ENCODE measurements at places on chromosomes 12 and 14.

- no peak for DNase-seq
These were observed 30.4 kb downstream of the MMAB start for GRCh38 chr12:109542876-109543275.

DNA sequence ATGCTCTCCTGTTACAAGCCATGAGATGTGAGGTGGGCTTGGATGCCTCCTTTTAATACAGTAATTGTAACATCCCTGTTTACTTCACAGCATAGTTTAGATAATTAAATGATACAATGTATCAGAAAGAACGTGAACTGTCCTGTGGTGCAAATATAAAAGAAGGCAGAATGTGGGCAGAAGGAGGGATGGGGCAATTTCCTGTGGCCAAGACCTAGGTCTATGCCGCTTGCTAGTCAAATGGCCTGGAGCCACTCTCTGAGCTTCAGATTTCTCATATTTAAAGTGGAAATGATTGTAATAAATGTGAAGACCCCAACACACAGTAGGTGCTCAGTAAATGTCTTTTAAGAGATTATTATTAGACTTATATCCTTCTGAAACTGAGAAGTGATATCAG, 24.0 kb upstream of the EVL start:
- DNase-seq, result no peak

GRCh38 chr14:54342806-54343205, 54.0 kb upstream of the CDKN3 start:
- no peak for DNase-seq

- DNase-seq, result peak; percentile 65
These were observed 21.3 kb downstream of the HCAR2 start for GRCh38 chr12:122681814-122682213.

GRCh38 chr14:52769887-52770286, 21.5 kb downstream of the GNPNAT1 start:
- no peak for DNase-seq

DNA sequence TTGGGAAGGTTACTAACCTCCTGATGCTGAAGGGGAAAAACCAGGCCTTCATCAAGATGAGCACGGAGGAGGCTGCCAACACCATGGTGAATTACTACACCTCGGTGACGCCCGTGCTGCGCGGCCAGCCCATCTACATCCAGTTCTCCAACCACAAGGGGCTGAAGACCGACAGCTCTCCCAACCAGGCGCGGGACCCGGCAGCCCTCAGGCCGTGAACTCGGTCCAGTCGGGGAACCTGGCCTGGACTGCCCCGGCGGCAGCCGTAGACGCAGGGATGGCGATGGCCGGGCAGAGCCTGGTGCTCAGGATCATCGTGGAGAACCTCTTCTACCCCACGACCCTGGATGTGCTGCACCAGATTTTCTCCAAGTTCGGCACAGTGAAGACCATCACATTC, 133.0 kb upstream of the FUT8 start:
- no peak for DNase-seq

GRCh38 chr14:69937367-69938081, 58.3 kb downstream of the SMOC1 start:
- DNase-seq, result no peak

- no peak for DNase-seq
These were observed 102.2 kb downstream of the SNAPC1 start for GRCh38 chr14:61864329-61864898.

GRCh38 chr14:73489481-73490175, 1.1 kb upstream of the RIOX1 start:
- DNase-seq, result no peak

GRCh38 chr12:16437926-16438325, 90.5 kb downstream of the MGST1 start:
- DNase-seq, result no peak

- DNase-seq, result no peak
These were observed 50.5 kb upstream of the RAP1B start for GRCh38 chr12:68559984-68560850.

- no peak for DNase-seq
These were observed 41.3 kb downstream of the CD9 start for GRCh38 chr12:6241495-6241894.

GRCh38 chr12:14244876-14245669, 120.4 kb upstream of the ATF7IP start:
- DNase-seq, result no peak

- DNase-seq, result no peak
These were observed 285.1 kb upstream of the NOS1 start for GRCh38 chr12:117646520-117646919.

GRCh38 chr12:78398750-78399149, 465.8 kb upstream of the SYT1 start:
- DNase-seq, result peak; percentile 58

GRCh38 chr12:117622741-117623140, 261.3 kb upstream of the NOS1 start:
- DNase-seq, result no peak

- no peak for DNase-seq
These were observed 266.4 kb upstream of the USP15 start for GRCh38 chr12:61993734-61994345.

GRCh38 chr14:56129092-56129491, 10.9 kb downstream of the PELI2 start:
- no peak for DNase-seq

- DNase-seq, result no peak
These were observed 180.8 kb upstream of the NTF3 start for GRCh38 chr12:5251092-5251491.

DNA sequence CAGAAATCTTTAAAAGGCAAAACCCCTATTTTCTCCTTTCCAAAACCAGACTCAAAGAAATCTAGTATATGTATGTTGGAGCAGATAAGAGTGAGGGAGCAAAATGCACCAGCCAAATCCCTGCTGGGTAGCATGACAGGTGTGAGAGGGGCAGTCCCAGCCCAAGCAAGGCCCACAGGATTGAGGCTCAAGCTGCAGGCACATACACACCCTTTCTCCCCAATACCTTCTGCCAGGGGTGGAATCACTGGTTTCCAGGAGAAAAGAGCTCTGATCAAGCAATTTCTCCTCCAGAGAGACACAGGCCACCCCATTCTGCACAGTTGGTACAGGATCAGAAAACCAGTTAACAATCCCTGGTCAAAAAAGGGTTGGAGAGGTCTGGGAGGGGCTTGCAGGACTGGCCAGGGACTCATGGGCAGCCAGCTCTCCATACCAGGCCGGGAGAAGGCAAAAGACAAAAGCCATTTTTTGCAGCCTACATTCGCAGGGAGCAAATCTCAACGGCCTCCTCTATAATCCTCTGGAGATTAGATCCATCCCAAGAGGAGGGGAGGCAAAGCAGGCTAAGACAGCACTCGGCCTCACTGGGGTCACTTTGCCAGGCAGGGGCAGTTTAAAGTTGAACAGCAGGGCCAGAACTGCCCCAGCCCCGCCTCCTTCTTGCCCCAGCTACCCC, 2.1 kb downstream of the KMT2D start:
- DNase-seq, result no peak

DNA sequence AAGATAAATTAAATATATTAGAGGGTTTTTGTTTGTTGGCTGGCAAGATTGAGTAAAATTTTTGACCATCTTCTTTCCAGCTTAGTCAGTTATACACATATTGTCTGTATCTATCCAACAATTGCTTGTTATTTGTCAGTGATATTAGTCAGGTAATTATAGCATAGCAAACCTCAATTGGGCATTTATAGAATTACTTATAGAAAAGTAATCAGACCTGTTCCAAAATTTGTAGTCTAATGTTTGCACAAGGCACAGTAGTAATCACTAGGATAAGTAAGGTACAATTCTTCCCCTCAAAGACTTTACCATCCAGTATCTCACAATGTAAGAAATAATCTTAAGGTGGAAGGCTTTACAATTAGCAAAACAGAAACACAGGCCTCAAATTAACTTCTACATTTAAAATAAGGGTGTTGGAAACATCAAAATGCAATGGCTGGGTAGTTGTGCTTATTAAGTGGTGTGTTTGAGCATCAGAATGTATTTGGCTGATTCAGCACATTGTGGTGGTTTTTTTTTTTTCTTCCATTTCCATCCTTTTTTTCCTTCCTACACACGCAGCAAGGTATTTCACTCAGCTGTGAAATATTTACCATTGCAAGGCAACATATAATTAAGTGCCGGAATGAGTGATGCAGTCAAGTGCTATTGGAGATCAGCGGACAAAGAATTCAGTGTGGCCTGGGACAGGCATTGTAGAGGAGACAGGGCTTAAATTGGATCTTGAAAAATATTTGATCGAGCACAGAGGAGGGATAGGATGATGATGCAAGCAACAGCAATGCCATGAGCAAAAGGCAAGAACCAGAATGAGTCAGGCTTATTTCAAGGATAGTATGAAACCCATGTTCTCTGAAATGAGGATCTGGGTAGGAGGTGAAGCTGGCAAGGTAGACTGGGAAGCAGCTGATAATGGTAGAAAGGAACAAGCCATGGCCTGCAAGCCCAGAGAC, 178.2 kb downstream of the AKAP6 start:
- peak; percentile 93 for DNase-seq

GRCh38 chr12:67681105-67681778, 32.7 kb downstream of the DYRK2 start:
- DNase-seq, result peak; percentile 94

DNA sequence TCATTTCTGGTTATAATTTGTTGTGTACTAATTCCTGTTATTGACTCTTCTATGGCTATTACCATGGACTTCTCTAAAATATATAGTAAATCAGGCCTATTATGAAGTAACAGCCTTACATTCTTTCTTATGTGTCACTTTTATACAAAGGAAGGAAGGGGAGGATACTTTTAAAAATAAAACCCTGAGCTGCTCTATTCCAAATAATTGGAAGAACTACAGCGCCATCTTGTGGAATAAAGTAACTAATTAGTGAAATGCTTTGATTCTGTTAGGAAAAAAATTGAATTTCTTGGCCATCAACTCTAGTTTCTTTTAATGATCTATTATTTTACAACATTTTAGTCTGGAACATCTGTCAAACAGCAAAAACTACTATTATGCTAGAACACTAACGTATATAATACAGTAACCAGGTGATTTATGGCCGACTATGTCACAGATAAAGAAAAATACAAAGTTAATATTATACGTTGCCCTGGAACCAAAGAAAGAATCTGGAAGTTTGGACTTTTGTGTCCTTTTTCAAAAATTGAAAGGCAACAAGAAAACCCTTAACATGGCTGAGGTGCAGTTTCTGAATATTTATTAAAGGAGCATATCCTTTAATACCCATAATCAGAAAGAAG, 55.0 kb upstream of the NELL2 start:
- peak; percentile 53 for DNase-seq

DNA sequence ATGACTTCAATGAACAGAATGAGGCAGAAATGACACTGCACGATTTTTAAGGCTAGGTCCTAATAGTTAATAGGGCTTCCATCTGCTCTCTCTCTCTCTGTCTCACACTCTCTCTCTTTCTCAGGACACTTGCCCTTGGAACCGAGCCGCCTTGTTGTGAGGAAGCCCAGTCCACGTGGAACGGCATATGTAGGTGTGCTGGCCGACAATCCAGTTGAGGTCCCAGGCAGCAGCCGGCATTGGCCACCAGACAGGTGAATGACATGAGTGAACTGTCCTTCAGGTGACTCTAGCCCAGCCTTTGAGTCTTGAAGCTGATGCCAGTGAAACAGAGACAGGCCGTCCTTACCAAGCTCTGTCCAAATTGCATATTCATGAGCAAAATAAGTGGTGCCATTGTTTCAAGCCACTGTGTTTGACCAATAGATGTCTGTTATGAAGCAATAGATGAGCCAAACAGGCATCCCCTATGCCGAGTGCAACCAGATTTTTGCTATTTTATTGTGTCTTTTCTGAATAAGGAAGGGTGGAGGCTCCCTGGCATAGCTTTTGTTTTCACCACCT, 217.5 kb upstream of the LHX5 start:
- DNase-seq, result no peak

GRCh38 chr12:48857278-48857994, 5.5 kb upstream of the DDX23 start:
- no peak for DNase-seq

- DNase-seq, result peak; percentile 97
These were observed 10.9 kb downstream of the DCP1B start for GRCh38 chr12:1993341-1993740.

DNA sequence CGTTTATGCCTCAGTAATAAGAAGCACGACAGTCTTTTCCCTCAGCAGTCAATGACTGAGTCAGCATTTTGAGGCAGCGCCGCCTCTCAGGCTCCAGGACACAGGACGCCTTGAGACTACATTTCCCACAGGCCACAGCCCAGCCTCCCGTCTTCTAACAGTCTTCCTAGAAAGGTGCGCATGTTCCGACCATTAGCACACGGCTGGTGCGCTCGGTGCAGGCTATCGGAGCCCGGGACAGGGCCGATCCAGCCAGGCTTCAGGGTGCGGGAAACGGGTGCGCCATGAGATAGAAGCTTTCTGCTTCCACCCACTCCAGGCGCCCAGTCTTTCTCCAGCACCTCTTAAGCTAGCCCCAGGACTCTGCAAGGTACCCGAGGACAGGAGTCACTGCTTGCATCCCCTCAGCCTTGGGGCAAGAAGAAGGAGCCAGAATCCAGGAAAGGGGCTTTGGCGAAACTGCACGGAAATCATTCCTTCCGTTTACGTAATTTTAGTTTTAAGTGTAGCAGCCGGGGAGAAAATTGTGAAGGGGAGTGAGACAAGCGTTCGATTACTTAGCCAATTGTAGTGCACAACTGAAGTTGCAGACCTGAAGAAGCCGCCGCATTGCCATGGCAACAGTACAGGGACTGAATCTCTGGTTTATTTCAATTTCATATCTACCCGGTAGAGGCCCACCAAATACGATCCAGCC, 54.0 kb downstream of the ZNF641 start:
- peak; percentile 84 for DNase-seq

GRCh38 chr14:91373591-91374254, 43.9 kb downstream of the CCDC88C start:
- no peak for DNase-seq

DNA sequence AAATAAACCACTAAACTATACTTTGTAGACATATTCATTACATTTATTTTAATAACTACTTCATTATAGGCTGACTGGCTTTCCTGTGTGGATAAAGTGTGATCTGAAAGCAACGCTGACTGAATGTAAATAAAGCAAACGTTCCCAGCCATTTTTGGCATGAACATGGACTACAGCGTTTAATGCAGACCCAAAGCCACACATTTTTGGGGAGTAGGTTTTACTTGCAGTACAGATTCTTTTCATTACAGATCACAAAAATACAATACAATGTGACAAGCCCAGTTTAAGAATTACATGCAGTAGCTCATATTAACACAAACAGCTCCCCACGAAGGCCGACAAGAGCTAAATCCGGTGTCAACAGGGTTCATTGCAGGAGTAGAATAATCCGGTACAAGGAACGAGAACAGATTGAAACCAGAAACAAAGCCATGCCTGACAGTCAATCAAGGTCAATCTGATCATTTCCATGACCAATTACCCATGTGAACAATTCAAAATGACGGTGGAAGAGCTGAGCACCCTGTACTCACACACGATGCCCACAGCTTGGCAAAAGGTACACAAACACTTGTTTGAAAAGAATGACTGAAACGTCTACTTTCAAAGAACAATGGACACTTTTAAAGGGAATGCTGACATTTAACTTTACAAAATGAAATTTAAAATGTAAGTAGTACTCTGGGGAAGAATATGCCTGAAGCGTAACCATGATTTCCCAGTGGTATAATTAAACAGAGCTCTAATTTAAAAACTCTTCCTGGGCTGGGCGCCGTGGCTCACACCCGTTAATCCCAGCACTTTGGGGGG, 5.3 kb downstream of the BAG5 start:
- DNase-seq, result no peak

- no peak for DNase-seq
These were observed 16.7 kb upstream of the RIC8B start for GRCh38 chr12:106757623-106758348.

- DNase-seq, result peak; percentile 87
These were observed 196.1 kb upstream of the CDKN3 start for GRCh38 chr14:54200726-54201125.

GRCh38 chr14:63361790-63362189, 43.1 kb upstream of the GPHB5 start:
- no peak for DNase-seq

GRCh38 chr14:33631441-33631840, 319.4 kb downstream of the EGLN3 start:
- no peak for DNase-seq

Data from amniotic epithelial cell (primary cell).